ENCODE measurements at places on chromosomes 16 and 17.
A peak's percentile ranks its signal among the peaks of the same experiment; 100 is the strongest.

DNA sequence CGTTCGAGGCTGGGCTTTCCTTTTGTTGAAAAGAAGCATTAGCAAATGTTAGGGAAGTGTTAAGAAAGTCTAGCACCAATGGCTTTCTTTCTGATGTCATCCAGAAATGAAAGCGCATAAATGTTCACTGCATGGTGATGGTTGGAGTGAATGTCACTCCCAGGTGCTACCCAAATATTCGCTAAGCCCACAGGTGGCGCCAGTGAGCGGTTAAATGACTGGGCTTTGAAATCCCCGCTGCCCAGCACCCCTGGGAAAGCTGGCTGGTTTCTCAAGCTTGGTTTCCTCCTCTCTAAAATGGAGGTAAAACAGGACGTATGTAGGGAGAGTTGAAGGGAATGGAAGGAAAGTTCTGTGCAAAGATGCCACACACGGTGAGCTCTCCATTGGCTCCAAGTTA is 104.4 kb downstream of the IRX5 start:
- DNase-seq: no peak

DNA sequence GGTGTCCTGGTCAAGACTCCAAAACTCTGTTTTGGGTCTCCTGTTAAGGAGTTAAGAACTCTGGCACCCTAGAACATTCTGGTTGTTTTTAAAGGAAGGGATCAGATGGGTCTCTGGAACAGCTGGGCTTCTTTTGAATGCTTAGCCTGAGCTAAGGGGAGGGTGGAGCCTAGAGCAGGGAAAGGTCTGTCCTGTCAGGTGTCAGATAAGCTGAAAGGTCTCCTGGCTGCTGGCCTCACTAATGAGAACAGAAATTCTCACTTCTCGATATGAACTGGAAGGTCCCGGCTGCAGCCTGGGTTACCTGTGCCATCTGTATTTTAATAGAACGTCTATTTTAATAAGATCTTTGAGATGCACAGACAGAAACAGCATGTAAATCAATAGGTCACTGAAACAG is 69.0 kb downstream of the RAP1GAP2 start:
- DNase-seq: no peak

DNA sequence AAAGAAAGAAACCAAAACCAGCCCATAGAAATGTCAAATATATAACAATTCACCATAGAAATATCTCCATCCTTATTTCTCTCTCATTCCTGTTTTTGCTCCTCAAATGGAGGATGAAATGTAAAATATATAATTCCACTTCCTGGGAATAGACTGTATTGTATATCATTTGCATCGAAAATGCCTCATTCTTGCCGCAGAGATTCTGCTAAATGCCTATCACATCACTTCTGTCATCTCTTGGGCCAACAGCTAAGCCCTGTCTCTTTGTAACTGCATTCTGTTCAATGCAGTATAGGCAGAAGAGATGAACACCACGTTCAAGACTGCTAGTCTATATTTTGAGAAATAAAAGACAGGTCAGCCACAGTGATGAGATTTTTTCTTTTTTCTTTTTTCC is 956.3 kb upstream of the SOX9 start:
- DNase-seq: no peak

DNA sequence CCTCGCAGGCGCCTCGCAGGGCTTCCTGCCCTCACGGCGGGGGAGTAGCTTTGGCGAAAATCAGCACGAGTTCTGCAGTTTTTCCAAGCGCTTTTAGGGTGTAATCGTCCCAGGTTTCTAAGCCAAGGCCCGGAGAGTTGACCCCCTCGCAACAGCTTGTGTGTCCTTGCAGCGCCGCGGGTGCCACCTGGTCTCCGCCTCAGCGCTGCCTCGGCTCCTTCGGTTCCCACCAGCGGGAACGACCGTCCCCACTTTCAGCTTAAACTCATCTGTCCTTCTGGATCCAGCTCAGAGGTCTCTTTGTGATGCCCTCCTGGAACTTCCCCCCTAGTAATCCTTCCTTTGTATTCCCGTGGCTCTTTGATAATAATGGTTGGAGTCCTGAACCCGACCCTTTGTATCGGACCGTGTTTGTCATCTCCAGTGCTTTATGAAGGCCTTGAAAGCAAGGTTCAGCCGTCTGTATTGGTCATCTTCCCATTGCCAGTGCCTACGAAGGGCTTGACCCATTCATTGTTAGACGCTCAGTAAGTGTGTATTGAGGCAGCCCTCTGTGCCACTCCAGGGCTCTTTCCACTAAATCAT is 858 bp upstream of the SMARCE1 start:
- DNase-seq: peak; percentile 63

DNA sequence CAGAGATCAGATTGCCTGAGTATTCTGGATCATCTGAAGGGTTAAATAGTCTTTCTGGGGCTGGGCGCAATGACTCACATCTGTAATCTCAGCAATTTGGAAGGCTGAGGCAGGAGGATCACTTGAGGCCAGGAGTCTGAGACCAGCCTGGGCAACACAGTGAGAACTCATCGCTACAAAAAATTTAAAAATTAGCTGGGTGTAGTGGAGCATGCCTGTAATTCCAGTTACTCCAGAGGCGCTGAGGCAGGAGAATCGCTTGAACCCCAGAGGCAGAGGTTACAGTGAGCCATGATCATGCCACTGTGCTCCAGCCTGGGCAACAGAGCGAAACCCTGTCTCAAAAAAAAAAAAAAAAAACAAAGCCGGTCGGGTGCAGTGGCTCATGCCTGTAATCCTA is 15.7 kb downstream of the MVP start:
- no peak for DNase-seq

- DNase-seq: no peak
These were observed 8.7 kb downstream of the THRA start for GRCh38 chr17:40071313-40072039.

GRCh38 chr17:81840826-81841778 is 6.3 kb upstream of the PPP1R27 start:
- no peak for DNase-seq

- no peak for DNase-seq
These were observed 74.6 kb downstream of the TMEM100 start for GRCh38 chr17:55648086-55648485.

DNA sequence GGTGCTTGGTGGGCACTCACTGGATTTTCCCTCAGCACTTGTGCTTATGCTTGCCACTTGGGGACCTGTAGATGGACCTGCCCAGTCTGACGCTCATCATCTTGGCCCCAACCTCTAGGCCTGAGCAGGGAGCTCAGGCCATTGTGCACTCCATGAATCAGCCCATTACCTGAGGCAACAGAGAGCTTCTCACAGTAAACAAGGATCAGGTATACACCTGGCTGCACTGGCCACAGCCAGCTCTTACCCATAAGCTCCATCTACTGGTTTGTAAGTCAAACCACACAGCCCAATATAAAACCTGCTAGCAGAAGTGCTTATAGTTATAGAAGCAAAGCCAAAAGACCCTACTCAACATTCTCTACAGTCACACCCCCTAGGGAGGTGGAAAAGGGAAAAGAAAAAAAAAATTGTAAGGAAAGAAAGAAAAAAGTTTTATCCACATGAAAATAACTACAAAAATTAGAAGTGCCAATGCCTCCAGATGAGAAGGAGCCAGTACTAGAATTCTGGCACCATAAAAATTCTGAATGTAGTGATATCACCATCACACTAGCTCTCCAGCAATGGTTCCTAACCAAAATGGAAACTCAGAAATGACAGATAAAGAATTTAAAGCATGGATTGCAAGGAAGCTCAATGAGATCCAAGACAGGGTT is 87.8 kb upstream of the CDH5 start:
- no peak for DNase-seq

- no peak for DNase-seq
These were observed 341 bp downstream of the PCYT2 start for GRCh38 chr17:81910840-81911276.

DNA sequence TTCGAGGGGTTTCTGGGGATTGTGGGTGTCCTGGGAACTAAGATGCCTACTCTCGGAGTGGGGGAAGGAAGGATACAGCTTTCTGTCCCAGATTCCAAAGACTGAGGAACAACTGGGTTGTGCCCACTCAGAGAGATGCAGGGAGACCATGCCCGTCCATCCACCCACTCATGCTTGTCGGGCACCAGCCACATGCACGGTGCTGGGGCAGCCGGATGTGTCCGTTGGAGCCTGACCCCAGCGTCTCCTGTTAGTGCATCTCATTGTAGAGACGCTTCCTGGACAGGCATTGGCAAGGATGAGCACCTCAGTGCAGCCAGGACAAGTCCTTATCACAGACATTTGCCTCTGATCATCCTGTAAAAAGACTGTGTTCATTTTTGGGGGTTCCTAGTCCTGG is 58.1 kb downstream of the METRNL start:
- DNase-seq: no peak

DNA sequence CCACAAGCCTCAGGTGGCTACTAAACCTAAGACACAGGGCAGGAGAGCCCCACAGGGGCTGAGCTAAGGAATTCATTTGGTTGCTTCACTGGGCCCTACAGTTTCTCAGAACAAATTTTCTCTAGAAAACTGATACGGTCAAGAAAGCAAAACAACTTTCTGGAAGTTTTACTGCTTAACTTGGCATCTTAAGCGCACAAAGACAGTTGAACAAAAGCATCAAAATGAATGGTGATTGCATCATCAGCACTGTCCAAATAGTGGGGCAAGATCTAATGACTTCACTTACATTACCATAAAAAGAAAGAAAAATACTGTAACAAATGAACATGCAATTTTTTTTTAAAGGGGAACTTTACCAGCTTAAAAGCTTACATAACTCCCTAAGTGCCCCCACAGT is 47.6 kb downstream of the XPO6 start:
- no peak for DNase-seq

DNA sequence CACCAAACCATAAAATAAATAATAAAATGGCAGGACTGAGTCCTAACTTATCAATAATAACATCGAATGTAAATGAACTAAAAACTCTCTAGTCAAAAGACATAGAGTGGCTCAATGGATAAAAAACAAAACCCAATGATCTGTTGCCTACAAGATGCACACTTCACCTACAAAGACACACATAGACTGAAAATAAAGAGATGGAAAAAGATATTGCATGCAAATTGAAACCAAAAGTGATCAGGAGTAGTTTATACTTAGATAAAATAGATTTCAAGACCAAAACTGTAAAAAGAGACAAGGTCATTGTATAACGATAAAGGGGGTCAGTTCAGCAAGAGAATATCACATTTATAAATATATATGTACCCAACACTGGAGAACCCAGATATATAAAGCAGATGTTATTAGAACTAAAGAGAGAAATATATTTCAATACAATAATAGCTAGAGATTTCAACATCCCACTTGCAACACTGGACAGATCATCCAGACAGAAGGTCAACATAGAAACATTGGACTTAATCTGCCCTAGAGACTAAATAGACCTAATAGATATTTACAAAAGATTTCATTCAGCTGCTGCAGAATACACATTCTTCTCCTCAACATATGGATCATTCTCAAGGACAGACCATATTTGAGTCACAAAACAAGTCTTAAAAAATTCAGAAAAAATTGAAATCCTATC is 29.8 kb downstream of the SLC47A2 start:
- no peak for DNase-seq

- no peak for DNase-seq
These were observed 36.5 kb downstream of the DHX38 start for GRCh38 chr16:72129976-72130656.

- DNase-seq: no peak
These were observed 35.5 kb downstream of the PIMREG start for GRCh38 chr17:6479622-6480302.

- no peak for DNase-seq
These were observed 27.4 kb downstream of the TMC6 start for GRCh38 chr17:78101112-78101511.

DNA sequence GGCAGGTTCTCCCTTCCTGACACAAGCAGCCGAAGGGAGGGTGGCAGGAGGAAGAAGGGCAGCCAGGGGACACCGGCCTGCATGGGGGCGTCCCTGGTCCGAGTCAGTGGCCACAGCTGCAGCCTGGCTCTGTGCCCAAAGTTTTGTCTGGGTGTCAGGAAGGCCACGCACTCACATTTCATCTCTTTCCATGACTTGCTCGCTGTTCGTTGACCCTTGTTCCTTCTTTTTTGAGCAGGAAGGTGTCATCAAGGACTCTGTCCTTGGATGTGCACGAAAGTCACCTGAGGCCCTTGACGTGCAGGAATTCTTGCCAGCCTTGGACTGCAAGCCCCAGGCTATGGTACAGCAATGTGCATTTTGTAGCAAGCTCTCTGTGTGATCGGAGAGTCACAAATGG is 93.3 kb downstream of the TNFRSF13B start:
- DNase-seq: peak; percentile 30

- no peak for DNase-seq
These were observed 154.8 kb downstream of the CYB561 start for GRCh38 chr17:63291258-63291657.

All from right atrium auricular region (tissue), 2 donors.